CD14-positive monocyte (primary cell): ENCODE measurements at places on chromosomes 7 and 10. TPM values are rescaled to one million over a fixed set of nuclear protein-coding genes. Genes with fewer than 3 reads are reported as not detected.

PNLIPRP3 gene
- polyA plus RNA-seq, result not detected

- no peak for DNase-seq
These were observed 62.6 kb downstream of the EXOC4 start for GRCh38 chr7:133315332-133316040.

DNA sequence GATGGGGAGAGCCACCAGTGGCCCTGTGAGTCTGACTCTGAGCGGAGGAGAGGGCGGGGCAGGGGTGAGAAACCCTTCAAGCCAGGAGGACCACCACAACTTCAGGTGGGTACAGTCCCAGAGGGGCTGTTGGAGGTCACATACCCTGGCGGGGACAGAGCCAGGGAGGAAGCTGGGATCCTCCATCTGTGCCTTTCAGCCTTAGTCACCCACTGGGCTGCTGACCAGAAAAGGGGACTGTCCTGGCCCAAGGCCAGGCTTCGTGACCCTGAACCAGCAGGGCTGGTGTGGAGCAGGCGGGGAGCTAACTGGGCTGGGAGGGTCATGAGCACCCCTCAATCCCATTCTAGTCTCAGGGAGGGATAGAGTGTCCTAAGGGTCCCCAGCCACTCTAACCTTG lies 1.5 kb upstream of the CALHM3 start:
- DNase-seq, result no peak

DNA sequence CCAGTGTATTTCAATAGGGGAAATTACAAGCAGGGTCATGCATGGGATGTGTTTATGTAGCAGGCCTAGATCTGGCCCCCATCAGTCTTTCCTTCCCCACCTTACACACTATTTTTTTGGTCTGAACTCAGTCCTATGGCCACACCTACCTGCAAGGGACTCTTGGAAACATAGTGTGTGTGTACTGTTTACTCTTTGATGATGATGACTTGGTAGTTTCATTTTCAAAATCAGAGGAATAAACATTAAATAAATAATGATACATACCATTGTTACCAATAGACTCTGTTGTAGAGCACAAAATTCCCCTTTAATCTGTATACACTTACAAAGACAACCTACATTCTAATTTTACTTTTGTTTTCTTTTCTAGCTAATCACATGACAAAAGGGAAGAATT lies 191.0 kb downstream of the ZEB1 start:
- no peak for DNase-seq
